SW 1271 (cell line): ENCODE measurements at places on chromosomes 5 and 9.
A peak's percentile ranks its signal among the peaks of the same experiment; 100 is the strongest.

GRCh38 chr5:150236981-150237754 lies 47.3 kb downstream of the SLC6A7 start:
- DNase-seq: no peak

- no peak for DNase-seq
Measured at GRCh38 chr9:126609191-126609590, 4.5 kb upstream of the LMX1B start.

- no peak for DNase-seq
Measured at GRCh38 chr9:6049798-6050197, 34.4 kb upstream of the RANBP6 start.

DNA sequence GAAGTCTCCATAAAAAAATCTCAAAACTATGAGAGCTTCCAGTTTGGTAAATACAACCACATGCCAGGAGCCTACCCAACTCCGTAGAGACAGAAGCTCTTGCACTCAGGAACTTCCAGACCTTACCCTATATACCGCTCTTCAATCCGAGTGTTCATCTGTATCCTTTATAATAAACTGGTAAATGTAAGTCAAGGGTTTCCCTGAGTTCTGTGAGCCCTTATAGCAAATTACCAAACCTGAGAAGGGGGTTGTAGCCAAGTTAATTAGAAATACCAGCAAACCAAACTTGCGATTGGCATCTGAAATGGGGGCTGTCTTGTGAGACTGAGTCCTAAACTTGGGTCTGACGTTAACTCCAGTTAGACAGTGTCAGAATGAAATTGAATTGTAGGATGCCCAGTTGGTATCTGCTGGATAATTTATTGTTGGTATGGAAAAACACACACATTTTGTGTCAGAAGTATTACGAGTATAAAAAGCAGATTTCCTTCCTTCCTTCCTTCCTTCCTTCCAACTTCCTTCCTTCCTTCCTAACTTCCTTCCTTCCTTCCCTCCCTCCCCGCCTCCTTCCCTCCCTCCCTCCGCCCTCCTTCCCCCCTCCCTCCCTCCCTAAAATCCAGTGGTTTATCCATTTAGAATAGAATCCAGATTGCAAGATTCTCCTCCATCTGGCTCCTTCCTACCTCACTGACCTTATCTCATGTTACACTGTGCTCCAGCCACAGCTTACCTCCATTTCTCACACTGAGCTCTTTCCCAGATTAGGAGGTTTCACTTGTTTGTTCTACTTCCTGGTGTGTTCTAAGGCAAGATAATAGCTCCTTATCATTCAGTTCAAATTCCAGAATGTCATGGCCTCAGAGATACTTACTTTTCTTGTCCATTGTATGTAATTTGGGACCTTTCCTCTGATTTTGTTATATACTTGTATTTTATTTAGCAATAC lies 196.7 kb downstream of the WDR70 start:
- DNase-seq: no peak

DNA sequence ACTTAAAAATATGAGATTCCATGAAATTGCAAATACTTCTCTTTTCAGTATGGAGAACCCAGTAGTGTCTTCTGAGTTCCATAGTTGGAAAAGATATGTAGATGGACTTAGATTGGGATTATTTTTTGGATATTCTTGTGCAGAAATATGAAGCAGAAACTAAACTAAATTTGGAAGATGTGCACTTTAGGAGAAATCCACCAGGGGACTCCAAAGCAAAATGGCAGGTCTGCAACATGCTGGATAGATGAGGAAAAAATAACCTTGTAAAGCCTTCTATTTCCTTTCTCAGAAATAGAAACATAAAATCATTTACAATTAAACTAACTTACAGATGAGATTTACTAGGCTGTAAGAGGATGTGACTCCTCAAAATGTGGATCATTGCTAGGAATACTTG lies 49.2 kb upstream of the MINAR2 start:
- no peak for DNase-seq

DNA sequence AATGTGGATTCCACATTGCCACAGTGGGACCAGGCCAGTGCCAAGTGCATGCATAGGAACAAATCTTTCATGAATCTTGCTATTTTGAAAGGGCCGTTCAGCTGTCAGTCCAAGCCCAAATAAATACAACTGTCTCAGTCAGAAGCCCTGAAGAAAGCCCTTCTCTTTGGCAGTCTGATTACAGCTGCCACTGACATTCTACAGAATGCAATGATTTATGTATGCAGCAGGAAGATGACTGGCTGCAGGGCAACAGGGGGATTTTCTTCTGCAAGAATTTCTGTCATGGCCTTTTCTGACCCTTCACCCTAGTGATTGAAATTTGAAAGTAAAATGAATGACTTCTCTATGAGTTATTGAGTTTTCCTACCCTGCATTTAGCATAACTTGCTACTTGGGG lies 86.7 kb upstream of the FER start:
- DNase-seq: no peak

DNA sequence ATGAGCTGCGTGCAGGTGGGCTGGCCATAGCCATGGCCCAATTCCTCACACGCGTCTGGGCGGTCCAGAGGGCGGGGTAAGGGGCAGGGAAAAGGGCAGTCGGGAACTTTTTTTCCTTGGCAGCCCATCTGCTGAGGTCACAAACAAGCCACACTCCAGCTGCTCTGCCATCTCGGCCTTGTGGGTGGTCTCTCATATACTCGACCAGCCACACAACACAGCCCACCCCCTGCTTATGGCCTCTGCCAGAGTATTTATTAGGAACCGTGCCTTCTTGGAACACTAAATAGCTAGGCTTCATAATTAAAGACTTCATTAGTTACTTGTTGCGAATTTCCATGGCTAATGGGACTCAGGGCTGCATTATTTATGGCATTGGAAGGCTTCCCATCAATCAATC lies 98.5 kb upstream of the LHFPL2 start:
- no peak for DNase-seq

GRCh38 chr9:4005896-4006295 lies 294.0 kb downstream of the GLIS3 start:
- DNase-seq: no peak

DNA sequence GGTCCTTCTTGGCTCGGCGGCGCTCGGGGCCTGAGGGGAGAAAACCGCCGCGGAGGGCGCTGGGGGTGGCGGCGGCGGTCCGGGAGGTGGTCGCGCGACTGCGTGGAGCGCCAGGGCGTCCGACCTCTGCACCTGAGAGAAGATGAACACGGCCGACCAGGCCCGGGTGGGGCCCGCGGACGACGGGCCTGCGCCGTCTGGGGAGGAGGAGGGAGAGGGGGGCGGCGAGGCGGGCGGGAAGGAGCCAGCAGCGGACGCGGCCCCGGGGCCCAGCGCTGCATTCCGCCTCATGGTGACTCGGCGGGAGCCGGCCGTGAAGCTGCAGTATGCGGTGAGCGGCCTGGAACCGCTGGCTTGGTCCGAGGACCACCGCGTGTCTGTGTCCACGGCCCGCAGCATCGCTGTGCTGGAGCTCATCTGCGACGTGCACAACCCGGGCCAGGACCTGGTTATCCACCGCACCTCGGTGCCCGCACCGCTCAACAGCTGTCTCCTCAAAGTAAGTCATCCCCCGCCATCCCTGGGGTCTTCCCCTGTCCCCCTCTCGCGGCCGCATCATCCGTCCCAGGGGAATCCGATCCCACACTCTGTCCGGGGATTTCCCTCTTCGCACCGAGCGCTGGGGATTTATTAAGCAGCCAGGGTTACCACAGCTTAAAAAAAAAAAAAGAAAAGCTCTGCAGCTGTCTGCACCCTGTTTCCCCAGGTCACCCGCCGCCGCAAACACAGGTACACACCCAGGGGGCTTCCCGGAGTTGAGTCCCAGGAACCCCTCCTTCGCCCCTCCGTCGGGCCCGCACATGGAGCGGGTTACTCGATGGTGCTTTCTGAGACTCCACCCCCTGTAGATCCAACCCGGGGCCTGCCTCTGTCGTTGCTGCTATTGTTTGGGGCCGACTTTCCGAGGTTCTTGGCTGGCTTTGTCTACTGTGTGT lies at the start of gene GTF3C4:
TSS of gene GTF3C4 (plus strand) at position 8 of the 935 bp plus-strand sequence. CDS start at position 143, 135 bp downstream.
- peak; percentile 50 for DNase-seq

DNA sequence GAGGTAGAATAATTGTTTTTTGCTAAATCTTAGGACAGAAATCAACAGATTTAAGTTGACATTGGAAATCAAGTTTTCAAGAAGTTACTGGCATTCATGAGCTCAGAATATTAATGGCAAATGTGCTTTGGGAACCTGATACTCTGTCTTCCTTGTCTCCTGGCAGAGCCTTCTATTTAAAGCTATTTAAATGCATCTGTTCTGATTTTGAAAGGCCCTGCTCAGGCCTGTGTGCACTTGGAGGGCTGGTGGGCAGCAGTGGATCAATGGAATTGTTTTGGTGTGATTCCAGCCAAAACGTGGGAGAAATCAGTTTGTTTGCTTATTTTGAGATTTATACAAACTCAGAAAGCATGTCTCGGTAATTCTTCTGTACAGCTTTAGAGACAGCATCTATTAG lies 38.5 kb downstream of the FBXL7 start:
- DNase-seq: no peak

GRCh38 chr5:145938776-145939539 lies 2.6 kb downstream of the SH3RF2 start:
- DNase-seq: no peak

DNA sequence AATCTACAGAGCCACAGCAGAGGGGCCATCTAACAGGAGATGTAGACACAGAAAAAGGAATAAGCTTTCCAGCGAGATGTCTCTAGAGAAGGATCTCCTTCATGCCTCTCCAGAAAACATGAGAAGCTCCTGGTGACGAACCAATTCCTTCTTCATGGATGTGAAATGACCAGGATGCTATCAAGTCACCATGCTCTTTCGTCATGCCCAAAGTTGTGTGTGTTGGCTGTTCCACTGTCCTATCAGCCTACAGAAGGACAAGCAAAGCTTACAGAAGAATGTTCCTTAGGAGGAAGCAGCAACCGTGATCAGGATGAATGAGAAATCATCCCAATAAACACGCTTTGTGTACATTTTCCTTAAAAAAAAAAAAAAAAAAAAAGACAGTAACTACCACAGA lies 54.4 kb downstream of the ALDH7A1 start:
- no peak for DNase-seq

DNA sequence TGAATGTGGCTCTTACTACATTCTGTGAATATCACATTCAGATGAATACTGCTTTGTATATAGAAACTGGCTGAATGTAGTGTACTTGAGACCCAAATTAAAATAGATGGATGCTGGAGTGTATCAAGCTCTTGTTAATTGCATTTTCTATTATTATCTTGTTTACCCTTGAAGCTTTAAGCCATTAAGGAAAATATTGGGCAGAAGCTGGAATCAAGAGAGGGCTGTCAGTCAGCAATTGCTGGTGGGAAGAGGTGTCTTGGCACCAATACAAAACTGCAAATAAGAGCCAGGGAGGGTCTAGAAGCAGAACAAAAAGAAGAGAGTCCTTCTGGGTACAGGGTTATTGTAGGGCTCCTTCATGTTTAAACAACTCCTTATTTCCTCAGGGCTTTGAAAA lies 38.8 kb downstream of the MUSK start:
- no peak for DNase-seq

- DNase-seq: no peak
Measured at GRCh38 chr9:132461281-132461896, 51.4 kb downstream of the CFAP77 start.

DNA sequence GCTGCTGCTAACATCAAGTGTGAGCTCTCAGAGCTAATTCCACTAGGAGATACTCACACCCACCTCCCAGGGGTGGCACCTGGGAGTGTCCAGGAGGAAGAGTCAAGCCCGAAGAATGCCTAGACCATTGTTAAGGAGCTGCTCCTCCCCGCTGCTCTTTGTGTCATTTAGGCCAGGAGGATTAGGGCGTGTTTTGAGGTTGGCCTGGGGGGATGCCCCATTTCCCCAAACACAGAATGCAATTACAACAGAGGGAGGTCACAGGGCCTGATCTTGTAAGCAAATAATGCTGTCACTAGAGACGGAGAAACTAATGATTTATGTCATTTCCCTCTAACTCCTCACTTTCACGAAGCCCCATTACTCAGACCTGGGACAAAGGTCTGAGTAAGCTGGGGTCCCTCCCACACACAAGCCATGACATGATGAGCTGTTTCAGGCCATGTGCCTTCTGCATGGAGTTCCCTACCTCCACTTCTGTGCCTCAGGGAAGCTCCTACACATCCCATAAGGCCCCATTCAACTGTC lies 312.5 kb downstream of the ACTL7B start:
- no peak for DNase-seq

- peak; percentile 24 for DNase-seq
Measured at GRCh38 chr5:89255845-89256463, 373.0 kb upstream of the MEF2C start.

- no peak for DNase-seq
Measured at GRCh38 chr5:134406390-134406789, 5.3 kb downstream of the CDKN2AIPNL start.

GRCh38 chr9:124929464-124929863 lies 11.4 kb downstream of the GOLGA1 start:
- no peak for DNase-seq

DNA sequence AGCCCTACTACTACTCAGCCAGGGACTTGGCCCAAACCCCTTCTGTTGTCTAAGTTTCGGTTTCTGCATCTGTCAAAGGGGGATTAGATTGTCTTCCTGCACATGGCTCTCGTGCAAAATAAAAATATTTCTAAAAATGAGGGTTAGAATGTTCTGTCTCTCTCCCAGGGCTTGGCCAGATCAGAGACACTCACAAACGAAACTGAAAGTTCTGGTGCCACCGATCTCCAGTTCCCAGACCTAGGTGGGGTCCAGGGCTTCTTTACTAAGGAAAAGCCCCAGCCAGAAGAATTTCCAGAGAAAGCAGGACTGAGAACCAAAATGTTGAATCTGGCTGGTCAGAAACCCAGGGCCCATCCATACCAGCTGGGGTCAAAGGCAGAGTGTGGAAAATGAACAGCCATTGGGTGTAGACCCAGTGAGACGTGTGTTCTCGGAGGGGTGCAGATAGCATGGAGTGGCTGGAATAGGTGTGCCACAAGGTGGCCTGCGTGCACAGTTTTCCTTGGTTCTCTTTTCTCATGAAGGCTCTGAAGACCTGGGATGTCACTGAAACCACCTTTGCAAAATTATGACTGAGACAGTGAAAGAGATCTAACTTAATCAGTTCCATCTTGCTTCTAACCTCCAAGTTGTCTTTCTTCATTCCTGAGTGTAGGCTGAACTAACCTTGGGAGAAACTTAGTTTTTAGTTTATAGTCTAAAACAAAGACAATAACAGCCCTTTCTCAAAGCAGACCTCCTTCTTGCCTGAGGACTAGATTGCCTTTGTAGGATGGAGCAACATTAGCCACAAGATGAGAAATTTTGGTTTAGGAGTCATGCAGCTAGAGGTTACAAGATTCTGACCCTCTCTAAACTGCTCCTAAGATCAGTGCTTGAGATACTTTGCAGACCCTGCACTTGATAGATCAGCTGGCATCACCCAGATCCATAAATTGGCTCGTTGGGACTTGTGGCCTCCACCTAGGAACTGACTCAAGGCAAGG lies 2.3 kb upstream of the SLC23A1 start:
- no peak for DNase-seq

- DNase-seq: no peak
Measured at GRCh38 chr5:16579142-16579847, 37.5 kb downstream of the RETREG1 start.

GRCh38 chr5:162672061-162672460 lies 604.5 kb downstream of the GABRG2 start:
- no peak for DNase-seq
